Stimulated activated CD4-positive, alpha-beta T cell treated with anti-CD3 and anti-CD28 coated beads, Interleukin-1b, Interleukin-23, amount 100 ng/mL, for 1 hour (primary cell): ENCODE measurements at places on chromosomes 1 and 21.

DNA sequence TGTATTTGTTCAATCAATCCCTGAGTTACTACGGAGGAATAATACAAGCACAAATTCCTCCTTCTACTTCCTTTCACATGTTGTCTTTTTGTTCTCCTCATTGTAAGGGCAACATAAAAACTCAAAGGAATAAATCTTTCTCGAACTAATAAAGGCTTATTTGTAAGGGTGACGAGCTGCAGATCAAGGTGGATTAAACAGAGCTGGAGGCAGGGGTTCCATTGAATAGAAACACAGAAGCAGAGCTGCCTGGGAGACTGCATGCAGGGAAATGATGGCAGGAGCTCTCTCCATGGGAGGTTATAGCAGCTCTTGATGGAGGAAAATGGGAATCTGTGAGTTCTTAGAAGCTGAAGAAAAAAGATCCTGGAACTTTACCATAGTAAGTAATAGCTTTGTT lies 160.2 kb downstream of the CYYR1 start:
- DNase-seq: no peak

DNA sequence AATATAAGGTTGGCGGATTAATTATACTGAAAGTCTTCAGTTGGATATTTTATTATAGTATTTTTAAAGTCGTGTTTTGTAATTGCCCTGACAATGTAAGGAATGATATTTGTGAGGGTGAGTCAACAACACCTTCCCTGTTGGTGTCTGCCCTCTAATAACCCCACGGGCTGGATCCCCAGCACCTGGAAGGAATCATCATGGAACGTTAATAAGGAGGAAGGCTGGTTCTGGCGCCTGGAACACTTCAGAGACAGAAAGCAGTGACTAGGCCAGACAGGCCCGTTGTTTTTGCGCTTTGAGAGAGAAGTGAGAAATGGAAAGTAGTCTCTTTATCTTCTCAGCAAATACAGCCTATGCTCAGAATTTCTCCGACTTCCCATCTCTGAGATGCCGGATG lies 31.6 kb downstream of the TEX35 start:
- no peak for DNase-seq

DNA sequence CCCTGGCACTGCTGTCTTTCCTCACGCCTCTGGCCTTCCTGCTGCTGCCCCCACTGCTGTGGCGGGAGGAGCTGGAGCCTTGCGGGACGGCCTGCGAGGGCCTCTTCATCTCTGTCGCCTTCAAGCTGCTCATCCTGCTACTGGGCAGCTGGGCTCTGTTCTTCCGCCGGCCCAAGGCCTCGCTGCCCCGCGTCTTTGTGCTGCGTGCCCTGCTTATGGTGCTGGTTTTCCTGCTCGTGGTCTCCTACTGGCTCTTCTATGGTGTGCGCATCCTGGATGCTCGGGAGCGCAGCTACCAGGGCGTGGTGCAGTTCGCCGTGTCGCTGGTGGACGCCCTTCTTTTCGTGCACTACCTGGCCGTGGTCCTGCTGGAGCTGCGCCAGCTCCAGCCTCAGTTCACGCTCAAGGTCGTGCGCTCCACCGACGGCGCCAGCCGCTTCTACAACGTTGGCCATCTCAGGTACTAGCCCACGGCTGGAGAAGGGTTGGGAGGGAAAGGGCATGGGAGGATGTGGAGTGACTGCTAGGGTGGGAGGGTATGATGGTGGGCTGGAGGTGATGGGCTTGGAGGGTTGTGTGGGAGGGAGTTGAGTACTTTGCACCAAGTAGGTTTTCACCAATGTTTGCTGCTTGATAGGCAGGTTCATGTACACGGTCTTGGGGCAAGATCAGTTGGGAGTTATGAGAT lies 18.9 kb downstream of the VANGL2 start:
- DNase-seq: no peak

- DNase-seq: no peak
These were observed 40.7 kb upstream of the NEK7 start for GRCh38 chr1:198116069-198116468.

DNA sequence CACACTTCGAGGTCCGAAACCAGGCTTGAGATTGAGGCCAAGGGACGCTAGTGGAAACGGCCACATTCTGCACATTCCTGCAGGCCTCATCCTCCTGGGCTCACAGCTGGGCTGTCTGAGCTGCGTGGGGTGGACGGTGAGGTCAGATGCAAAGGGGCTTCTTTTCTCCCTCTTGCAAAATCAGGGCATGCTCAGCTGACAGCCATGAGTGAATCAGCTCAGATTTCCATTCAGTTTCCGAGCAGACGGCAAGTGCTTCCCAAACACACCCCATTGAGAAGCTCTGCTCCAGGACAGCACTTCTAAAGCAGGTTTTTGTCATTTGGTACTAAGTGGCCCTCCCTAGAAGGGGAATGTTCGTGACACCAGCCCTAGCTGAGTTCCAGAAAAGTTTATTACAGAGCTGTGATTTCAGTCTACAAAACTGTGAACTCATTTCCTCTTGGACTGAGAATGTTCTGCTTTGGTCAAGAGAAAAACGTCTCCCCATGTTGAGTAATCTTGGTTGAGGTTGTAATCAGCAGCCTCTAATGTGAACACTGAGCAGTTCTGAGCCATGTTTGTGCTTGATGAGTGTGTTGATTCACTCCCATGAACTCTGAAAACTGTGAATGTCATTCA lies 10.0 kb downstream of the PDPN start:
- no peak for DNase-seq

DNA sequence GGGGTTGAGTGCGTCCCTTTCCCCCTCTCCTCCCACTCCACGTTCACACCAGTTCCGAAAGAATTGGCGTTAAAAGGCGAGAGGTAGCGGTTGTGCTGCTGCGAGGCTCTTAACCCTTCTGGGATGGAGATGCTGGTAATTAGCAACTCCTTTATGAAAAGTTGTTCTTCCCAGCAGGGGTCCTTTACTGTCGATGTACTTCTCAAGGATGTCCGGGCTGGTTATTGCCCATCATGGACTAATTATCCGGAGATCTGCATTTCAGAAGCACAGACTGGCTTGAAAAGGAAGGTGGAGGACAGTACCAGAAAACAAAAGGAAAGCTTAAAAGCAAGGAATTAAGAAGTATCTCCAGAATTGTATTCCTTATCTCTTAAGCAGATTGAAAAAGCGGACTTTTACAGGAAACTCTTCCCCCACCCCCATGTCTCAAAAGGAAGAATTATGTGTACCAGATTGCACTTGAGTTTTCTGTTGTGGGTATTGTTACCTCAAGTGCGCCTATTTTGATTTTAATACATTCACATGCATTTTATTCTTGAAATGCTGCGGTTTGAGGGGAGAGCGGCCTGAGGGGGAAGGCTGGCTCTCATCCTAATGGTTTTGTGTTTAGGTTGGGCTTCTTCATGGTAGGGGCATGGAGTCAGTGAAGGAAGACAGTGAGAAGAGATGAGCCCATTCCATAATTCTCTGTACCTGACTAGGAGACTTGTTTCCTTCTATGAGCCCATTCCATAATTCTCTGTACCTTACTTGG lies 1.5 kb downstream of the AK4 start:
- no peak for DNase-seq

DNA sequence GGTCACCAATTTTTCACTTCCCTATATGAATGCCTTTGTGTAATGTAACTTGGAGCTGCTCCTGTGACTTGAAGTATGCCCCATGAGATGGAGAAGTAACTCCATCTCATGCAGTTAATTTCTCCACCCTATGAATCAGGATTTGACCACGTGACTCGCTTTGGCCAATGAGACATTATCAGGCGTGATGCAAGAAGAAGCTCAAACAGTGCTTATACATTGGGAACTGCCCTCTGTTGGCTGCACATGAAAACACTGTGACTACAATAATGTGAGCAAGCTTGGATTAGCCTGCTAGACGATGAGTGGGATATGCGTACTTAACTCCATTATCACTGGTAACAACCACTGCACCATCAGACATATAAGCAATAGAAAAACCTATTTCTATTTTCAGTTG lies 684.4 kb downstream of the PLA2G4A start:
- DNase-seq: no peak

GRCh38 chr21:46096596-46097335 lies 1.1 kb upstream of the COL6A2 start:
- no peak for DNase-seq

- no peak for DNase-seq
These were observed 252 bp downstream of the SDC3 start for GRCh38 chr1:30908316-30908695.

DNA sequence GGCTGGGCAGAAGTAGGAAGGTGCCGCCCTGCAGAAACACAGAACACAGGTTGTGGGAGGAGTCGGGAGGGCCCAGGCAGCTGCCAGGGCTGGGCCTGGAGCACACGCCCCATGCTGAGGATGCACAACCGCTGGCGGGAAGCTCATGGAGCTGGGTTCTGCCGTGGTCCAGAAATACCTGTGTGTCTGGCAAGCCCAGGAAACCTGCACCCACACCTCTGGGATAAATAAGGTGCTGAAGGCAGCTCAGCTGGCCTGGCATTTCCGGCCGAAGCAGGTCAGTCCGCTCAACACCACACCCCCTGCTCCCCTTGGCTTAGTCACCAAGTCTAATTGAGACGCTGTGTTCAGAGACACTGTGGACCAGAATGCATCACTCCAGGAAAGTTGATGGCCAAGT lies 32.1 kb downstream of the CTNNBIP1 start:
- DNase-seq: no peak

GRCh38 chr1:118246646-118247045 lies 61.6 kb upstream of the SPAG17 start:
- DNase-seq: no peak

DNA sequence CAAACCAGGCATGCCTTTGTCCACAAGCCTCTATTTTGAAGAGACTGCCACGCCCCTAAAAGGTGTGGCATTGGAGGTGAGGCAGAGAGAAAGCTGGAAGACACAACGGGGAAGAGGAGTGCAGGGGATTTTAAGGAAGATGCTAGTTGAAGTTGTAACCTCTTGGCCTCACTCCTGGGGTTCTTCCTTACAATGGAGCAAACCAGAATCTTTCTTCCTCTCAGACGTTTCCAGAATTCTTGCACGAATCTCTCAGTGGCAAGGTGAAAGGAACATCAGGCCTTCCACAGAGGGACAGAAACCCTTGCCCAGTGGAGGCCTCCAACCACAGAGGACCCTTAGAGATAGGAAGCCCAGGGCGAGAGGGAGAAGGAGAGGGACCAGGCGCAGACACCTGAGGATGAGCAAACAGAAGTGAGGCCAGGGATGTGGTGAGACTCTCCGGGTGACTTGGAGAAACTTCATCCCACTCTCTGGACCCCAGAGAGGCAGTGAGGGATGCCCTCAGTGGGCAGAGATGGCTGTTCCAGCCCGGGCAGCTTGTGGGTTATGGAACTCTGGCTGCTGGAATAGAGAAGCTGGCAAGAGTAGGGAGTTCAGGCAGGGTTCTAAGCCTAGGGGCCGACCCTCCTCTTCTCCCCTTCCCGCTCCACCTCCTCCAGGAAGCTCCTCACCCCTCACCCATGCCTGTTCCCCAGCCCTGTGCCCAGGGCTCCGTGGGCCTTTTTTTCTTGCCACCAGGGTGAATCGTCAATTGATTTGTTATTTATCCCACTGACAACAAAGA lies 136.8 kb upstream of the RUNX3 start:
- no peak for DNase-seq

- no peak for DNase-seq
These were observed 59.2 kb downstream of the LHX9 start for GRCh38 chr1:197976368-197976767.

GRCh38 chr1:234742622-234743021 lies 132.6 kb upstream of the IRF2BP2 start:
- no peak for DNase-seq

DNA sequence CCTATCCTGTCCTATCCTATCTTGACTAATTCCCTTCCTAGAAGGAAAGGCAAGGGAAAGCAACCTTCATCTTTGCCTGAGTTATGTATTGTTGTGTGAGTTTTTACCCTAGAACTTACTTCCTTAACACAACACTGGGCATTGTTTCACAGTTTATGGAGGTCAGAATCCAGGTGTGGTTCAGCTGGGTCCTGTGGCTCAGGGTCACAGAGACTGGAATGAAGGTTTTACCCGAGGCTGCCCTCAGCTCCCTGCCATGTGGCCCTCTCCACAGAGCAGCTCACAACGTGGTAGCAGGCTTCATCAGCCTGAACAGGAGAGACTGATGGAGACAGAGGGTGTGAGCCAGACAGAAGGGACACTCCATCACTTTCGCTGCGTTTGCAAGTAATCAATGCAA lies 140.5 kb downstream of the FCRL5 start:
- no peak for DNase-seq

- no peak for DNase-seq
These were observed 987.8 kb upstream of the ADAMTS5 start for GRCh38 chr21:27954543-27955165.

DNA sequence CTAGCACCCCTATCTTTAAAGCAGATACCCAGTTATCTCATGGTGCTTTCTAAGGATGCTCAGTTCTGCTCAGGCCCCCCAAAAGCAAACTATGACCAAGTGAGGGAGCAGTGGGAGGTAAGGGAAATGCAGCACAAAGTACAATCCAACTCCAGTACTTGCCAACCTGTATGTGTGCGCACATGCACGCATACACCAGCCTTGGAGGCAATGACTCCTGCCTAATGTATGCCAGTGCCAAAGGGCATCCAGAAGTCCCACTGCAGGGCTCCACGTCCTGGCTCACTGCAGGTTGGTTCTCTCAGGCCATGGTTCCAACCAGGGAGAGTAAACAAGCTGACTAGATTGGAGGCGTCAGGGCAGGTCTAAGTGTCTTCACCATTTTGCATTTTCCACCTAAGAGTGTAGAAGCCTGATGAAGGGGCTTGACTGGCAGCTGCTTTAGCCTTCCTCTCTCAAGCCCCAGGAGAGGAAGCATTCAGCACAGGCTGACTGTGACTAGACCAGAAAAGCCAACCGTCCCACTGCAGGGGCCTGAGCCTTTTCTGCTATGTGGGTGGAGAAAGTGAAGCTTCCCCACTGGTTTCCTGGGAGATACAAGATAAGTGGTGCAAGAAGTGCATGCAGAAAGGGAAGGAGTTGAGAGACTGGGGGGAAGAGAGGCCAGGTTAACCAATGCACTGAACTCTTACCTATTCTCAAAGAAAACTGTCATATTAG lies 7.7 kb downstream of the AMIGO1 start:
- no peak for DNase-seq

- DNase-seq: no peak
These were observed 322.2 kb downstream of the SPATA17 start for GRCh38 chr1:217953330-217953729.

- no peak for DNase-seq
These were observed 37.4 kb downstream of the XCL1 start for GRCh38 chr1:168613691-168614231.
